ENCODE measurements at places on chromosomes 4 and X.

GRCh38 chrX:100615005-100615404 lies 21.6 kb downstream of the TSPAN6 start:
- no peak for DNase-seq

DNA sequence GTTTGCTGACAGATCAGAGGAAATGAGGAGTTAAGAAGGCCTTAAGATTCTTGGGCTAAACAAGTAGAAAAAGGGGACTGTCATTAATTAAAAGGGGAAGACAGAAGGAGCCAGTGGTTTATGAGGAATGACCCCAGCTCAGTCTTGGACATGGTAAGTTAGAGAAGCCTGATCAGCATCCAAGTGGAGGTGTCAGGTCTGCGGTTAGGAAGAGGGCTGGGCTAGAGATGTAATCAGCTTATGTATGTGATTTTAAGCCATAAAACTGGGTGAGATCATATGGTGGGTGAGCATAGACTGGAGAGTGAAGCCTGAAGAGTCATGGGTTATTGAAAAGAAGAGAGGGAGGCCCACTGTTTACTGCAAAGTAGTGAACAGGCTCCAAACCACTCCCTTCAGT lies 246.1 kb downstream of the NR3C2 start:
- DNase-seq: no peak

DNA sequence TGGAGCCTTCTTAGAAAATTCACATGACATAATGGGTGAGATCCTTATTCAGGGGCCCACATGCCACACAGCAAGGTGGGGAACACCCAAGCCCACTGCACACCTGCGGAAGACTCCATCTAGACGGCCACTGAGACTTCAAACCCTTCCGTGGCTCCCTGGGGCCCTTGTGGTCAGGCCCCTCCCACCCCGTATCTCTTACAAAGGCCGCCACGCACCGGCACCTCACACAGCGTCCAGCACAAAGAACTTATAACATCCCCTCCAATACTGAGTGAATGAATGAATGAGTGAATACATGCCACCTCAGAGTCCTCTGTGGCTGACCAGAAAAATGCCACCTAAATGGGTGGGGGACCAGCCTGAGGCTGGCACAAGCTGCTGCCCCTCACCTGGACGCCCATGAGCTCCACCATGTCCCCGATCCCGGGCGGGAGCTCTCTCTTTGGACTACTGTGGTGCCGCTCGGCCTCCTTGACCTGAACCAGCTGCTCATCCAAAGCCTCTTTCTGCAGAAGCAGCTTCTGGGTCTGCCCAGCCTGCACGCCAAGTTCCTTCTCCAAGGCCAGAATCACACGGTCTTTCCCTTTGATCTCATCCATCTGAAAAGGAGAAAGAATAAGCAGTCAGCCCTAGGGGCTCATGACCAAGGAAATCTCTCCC lies 66.9 kb upstream of the C4orf50 start:
- no peak for DNase-seq

DNA sequence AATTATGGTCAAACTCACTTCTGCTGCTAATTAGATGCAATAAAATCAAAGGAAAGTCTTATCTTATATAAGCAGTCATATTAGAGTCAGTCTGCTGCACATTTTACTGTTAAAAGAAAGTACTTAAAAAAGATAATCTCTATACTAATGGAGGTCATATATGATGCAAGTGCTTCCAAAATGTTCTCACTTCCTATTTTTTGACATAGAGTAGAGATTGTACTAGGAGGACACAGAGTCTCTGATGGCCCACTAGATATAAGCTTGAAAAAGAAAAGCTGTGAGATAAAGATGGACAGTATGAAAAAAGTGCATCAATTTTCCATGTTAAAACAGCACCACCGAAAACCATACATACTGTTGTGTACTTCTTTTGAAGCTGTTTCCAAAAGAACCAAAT lies 196.9 kb downstream of the KLHL13 start:
- no peak for DNase-seq

- no peak for DNase-seq
Observed at GRCh38 chr4:41719417-41719816, 29.1 kb downstream of the PHOX2B start.

GRCh38 chrX:11881485-11882170 lies 123.6 kb downstream of the MSL3 start:
- no peak for DNase-seq

DNA sequence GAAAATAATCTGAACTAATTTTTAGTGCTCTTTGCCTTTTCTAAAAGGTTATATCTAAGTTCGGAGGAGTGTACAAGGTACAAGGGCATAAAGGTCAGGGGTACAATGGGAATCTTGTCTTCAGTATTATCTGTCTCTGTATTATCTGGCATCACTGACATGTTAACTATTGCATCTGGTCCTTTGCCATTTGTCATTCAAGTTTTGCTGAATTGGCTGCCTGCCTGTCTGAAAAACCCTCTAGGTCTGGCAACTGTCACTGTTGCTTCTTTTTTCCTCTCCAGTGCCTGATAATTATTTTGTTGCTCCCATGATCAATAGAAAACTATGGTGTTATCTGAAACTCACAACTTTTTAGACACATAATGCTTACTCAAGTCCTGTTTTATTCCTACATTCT lies 112.5 kb upstream of the STK26 start:
- DNase-seq: no peak

GRCh38 chr4:159762672-159763071 lies 659.8 kb downstream of the RAPGEF2 start:
- no peak for DNase-seq

DNA sequence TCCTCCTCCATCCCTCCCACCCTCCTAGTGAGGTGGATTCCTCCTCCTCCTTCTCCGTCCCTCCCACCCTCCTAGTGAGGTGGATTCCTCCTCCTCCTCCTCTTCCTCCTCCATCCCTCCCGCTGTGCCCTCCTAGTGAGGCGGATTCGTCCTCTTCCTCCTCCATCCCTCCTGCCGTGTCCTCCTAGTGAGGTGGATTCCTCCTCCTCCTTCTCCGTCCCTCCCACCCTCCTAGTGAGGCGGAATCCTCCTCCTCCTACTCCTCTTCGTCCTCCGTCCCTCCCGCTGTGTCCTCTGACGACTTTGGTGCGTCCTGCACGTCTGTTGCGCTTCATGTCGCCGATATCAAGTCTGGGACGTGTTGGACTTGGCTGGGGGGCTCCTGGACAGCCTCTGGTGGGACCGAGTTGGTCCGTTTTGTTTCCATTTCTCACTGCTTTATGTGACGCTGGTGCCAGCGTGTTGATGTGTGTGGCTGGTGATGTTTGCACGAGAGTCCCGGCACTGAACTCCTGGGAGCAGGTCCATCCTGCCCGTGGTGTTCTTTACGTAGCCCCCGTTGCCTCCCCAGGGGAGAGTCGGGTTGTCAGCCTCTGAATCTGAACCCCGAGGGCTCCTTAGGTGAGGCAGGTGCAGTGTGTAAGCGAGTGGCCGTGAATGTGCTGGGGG lies 5.4 kb downstream of the AKAP17A start:
- DNase-seq: no peak

GRCh38 chrX:57156397-57157049 lies 19.3 kb upstream of the SPIN2A start:
- DNase-seq: no peak

DNA sequence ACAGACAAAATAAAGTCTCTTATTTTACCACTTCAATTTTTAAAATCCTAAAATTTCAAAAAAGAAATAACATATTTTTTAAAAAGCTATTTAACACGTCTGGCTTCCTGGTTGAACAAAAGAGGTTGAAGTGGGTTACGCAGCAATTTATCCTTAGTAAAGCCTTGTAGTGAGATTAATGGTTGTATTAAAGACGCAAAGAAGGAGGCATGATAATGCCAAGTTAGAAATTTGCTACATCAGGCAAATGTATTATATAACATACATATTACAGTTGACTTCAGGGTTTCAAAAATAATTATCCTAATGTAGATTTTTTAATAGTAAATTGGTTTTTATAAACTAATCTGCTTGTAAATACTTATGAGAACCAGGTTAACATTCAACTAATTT lies 35.3 kb downstream of the ANKRD17 start:
- no peak for DNase-seq

DNA sequence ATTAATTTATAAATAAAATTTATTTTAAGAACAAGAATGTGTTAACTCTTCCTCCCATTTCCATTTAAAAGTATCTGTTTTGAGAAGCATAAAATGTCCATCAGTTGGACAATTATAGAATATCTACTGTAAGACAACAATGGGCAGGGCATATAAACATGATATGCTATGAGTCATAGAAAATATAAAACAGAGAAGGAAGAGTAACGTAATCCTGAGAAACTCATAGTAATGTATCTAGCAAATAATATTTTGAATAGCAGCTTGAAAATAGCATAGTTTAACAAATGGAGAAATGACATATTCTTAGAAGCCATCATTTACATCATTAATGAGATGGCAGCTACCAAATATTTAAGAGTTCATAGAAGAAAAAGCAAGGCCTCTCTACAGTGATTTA lies 820.3 kb upstream of the PCDH10 start:
- no peak for DNase-seq

All from omental fat pad (tissue), 4 donors.